Stimulated activated CD8-positive, alpha-beta memory T cell treated with anti-CD3 and anti-CD28 coated beads, Interleukin-2, amount 100 ng/mL, for 48 hours (primary cell): ENCODE measurements at places on chromosomes 7 and 10.

DNA sequence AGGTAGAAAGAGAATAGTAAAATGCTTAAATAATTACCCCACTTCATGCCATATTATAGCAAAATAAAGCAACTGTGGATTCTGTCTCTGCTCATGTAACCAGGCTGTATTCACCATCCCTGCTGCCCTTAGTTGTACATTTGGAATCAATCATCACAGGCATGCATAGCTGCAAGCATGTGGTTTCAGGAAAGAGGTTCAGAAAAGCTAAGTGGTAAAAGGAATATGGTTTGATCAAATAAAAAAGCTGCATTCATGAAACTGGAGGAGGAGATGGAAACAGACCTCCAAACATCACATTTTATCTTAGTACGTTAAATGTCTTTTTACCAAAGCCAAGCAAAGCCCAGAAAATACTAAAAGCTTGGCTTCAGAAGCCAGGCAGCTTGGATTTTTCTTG lies 81.3 kb downstream of the ADAM22 start:
- DNase-seq, result no peak

- DNase-seq, result no peak
These were observed 252.6 kb upstream of the IGFBP3 start for GRCh38 chr7:46173476-46174195.

GRCh38 chr7:46682836-46683624 lies 762.0 kb upstream of the IGFBP3 start:
- no peak for DNase-seq

- no peak for DNase-seq
These were observed 59.9 kb downstream of the CACUL1 start for GRCh38 chr10:118694848-118695247.

GRCh38 chr10:104080762-104081161 lies 4.9 kb downstream of the COL17A1 start:
- no peak for DNase-seq

DNA sequence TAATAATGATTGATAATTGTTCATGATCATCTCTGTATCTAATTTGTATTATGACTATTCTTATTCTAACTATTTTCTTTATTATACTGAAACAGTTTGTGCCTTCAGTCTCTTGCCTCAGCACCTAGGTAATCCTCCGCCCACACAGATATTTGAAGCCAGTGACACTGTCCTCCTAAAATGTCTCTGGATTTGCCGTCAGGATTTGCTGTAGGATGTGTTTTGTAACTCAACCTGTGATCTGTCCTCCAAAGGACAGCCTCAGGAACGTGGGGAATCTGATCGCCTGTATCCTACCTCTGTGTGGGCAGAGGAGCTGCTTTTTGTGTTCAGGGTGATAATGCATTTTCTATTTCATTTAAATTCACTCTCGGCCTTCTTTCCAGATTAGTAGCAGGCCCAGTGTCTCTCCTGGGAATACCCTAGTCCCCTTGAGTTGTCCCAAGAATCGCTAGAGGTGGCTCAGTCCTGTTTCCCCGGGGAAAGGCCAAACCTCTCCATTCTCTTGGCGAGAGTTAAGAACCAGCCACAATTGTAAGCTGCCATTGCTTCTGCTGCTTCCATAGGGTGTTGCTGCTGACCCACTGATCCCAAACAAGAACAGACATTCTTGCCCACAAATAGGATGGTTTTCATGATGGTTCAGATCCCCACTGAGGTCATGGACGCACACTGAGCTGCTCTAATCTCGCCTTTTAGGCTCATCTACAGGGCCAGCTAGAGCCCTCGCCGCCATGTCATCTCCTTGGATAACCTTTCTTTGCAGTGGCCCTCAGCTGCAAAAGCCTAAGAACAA lies 136.2 kb upstream of the KCNMA1 start:
- DNase-seq, result no peak

- no peak for DNase-seq
These were observed 215.7 kb downstream of the USP6NL start for GRCh38 chr10:11395581-11396310.
